ENCODE measurements at places on chromosomes 5 and 9.

GRCh38 chr5:90939211-90939610, 380.6 kb downstream of the ADGRV1 start:
- no peak for DNase-seq

GRCh38 chr9:112378328-112379176, 1.4 kb upstream of the HSDL2 start:
- no peak for DNase-seq

DNA sequence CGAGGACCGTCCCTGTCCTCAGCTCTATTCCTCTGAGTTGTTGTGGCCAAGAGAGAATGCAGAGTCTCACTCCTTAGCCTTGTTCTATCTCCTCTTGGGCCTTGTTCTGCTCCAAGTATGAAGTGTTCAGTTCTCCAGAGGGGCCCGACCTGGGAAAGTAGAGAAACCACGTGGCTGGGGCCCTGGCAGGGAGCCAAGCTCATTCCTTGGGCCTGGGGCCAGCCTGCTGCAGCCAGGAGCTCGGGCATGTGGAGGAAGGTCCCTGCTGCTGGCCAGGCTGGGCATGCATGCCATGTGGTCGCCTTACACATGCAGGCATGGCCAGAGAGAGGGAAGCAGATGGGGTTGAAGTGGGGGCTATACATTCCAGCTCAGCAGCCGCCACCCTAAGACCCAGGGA, 60.7 kb downstream of the COL27A1 start:
- no peak for DNase-seq

- DNase-seq, result no peak
These were observed 28.7 kb downstream of the ANKRD33B start for GRCh38 chr5:10592601-10593000.

DNA sequence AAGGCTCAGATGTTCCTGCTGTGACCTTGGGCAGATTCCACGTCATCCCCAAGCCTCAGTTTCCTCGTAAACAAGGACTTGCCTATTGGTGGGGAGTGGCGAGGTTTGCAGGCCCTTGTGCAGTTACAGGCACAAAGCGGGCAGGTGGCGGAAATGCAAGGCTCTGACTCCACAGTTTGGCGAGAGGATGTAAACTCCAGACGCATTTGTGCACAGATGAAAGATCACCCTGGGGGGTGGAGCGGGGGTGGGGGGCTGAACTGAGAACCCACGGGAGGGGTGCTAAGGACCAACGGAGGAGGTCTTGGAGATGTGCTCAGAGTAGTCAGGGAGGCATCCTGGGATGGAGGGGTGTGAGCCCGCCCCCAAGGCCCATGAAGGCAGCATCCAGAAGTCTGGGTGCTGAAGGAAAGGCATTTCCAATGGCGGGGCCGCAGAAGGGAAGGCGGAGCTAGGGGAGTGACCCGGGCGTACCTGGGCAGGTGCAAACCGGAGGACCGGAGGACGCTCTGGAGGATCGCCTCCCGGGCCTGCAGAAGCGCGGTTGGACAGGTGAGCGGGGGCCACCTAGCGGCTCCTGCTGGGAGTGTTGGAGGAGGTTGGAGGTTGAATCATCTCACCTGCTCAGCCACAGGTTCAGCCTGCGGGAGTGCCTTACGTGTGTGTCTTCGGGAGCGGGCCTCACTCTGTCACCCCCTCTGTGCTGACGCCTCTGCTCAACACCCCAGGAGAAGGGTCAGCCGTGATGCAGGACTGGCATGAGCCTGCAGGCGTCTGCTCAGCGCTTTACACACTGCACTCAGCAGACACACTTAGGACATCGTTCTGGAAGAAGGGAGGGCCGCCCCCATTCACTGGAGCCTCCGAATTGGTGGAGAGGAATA, 1.9 kb upstream of the FIBCD1 start:
- peak; percentile 64 for DNase-seq

Measured in activated effector memory CD4-positive, alpha-beta T cell treated with Interleukin-2 at 50 U/mL for 16 hours (primary cell).